ENCODE measurements at places on chromosomes 13 and 19. TPM values are rescaled to one million over a fixed set of nuclear protein-coding genes. Genes with fewer than 3 reads are reported as not detected.
A peak's percentile ranks its signal among the peaks of the same experiment; 100 is the strongest.

Gene CCDC122
- not detected for total RNA-seq

DNA sequence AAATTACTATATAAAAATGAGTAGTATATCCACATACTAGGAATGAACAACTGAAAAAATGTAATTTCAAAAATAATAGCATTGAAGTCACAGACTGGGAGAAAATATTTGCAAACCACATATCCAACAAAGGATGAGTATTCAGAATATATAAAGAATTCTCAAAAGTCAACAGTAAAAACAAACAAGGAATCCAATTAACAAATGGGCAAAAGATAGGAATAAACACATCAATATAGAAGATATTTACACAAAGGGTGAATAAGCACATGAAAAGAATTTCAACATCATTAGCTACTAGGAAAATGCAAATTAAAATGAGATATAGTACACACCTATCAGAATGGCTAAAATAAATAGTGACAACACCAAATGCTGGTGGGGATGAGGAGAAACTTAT is 37.0 kb downstream of the MYCBP2 start:
- DNase-seq: no peak

DNA sequence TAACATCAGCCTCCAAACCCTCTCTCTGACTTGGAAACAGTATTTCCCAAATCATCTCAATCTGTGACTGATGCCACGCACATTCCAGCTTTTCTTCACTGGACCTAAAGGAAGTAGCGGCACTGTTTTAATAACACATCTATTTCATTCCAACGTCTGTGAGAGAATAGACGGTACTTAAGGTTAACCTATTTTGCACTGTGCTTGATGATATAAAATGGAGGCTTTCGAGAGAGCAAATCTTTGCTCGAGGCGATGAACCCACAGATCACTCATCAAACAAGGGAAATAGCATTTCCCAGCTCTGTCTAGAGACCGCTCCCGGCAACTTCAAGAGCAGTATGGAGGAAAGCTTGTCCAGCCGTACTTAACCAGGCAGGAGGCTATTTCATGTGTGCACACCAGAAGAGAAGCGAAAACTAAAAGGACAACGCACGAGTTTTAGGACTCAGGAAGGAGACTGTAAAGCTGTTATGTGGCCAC is 2.9 kb downstream of the UBL3 start:
- DNase-seq: peak; percentile 22

Gene S1PR2
- 14.8 TPM for total RNA-seq

Gene ERICH6B
- total RNA-seq: not detected

- peak; percentile 58 for DNase-seq
Observed at GRCh38 chr19:7917267-7918061, 2.7 kb upstream of the SNAPC2 start.

GRCh38 chr19:11261431-11261970 is 823 bp downstream of the DOCK6 start:
- DNase-seq: no peak

Gene PRRG2
- 1.4 TPM for total RNA-seq

GRCh38 chr13:49314344-49314882 is 66.7 kb downstream of the CDADC1 start:
- no peak for DNase-seq

GRCh38 chr13:27388241-27388640 is 36.2 kb upstream of the GTF3A start:
- DNase-seq: no peak

DNA sequence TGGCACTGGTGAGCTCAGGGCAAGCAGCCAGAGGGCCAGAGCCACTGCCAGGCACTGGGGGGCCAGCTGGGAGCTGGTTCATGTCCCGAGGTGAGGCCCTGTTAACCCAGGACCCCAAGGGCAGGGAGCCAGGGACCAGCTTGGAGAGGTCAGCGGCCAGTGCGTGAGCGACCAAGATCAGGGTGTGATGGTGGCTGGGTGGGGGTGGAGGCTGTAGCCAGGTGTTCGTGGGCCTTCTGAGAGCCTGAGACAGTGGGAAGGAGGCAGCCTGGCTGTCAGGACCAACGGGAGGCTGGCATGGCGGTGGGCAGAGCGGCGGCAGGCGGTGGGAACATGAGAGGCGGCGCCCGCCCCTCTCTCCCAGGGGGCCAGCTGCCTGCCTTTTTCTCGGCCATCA is 8.1 kb upstream of the KPTN start:
- DNase-seq: no peak

Gene CDX2
- total RNA-seq: not detected

DNA sequence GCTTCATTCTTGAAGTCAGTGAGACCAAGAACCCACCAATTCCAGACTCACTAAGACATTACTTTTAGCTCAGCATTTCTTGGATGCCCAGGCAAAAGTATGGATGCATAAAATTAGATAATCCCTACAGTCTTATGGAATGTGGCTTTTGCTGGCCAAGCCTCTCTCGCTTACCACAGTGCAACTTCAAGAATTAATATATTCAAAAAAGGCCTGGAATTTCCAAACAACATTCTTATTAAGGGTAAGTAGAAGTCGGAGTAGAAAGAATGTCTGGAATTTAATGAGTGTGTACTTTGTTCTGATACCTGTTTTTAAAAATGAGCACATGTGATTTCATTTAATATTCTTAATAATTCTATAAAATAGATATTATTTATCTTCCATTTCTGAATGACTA is 302.4 kb upstream of the TMTC4 start:
- no peak for DNase-seq

Gene TRIM13
- 24.0 TPM for total RNA-seq

Gene SLC25A41
- not detected for total RNA-seq

DNA sequence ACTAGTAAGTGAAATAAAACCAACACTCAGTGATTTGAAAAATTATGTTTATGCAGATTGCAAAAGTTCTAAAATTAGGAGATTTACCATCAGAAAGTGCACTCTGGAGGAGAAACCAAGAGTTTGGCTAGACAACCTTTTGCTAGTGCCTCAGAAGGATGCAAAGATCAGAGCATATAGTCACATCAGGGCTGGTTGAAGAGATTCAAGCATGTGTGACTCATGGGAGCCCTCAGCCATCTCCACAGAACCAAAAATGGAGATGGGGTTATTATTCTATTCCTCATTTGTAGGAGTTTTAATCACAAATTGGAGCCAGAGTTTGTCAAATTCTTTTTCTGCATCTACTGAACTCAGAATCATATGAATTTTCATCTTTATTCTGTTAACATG is 32.9 kb upstream of the OXGR1 start:
- no peak for DNase-seq

Gene NCAN
- not detected for total RNA-seq

GRCh38 chr13:81446441-81446840 is 1105.5 kb upstream of the SPRY2 start:
- no peak for DNase-seq

GRCh38 chr19:9565900-9566705 is 18.2 kb downstream of the ZNF121 start:
- no peak for DNase-seq

DNA sequence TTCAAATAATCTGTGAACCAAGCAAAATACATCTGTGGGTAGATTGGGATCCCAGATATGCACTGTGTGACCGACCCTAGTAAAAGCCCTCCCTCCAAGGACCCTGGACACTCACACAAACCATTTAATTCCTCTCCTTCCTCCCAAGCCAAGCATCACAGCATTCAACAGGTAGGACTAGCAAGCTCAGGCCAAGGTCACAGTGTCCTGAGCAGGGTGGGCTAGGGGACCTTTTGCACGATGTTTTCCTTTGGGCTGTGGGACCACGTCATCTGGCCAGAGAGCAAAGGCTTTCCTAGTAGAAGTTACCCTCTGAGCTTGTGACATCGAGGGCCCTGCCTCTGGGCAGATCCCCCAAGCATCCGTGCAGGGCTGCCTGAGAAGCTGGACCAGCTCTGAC is 297.6 kb upstream of the ZNF507 start:
- no peak for DNase-seq

DNA sequence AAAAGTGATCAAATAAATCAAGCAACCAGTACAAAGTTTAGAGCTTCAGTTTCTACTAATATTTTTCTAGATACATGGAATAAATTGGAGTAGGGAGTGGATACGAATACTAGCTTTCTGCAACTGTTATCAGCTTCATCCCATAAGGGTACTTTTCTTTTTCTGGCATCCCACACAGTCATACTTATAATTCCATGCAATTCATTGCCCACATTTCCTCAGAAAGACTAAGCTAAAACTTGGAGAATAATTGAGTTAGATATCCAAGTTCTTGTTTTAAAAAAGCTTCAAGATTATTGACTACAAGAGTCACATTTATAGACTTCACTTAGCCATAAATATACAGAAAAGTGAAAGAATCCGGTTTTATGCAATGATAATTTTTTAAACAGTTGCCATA is 186.9 kb downstream of the OLFM4 start:
- DNase-seq: no peak

DNA sequence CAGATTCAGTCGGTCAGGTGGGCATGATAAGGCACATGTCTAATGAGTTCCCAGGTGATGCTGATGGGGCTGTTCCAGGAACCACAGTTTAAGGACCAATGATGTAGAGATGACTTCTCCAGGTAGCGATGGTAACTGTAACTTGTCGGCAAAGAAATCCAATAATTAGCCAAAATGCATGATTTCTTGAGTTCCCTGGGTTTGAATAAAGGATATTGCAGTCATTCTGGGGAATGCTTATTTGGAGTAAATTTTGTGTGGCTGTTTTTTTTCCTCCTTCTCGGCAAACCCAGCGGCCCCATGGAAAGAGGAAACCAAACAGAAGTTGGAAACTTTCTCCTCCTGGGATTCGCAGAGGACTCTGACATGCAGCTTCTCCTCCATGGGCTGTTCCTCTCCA is at the start of gene OR7C2:
TSS of gene OR7C2 (plus strand) at position 301 of the 400 bp plus-strand sequence. CDS start at position 301, 0 bp downstream.
- no peak for DNase-seq

- no peak for DNase-seq
Observed at GRCh38 chr19:18574691-18575291, 3.1 kb downstream of the UBA52 start.

DNA sequence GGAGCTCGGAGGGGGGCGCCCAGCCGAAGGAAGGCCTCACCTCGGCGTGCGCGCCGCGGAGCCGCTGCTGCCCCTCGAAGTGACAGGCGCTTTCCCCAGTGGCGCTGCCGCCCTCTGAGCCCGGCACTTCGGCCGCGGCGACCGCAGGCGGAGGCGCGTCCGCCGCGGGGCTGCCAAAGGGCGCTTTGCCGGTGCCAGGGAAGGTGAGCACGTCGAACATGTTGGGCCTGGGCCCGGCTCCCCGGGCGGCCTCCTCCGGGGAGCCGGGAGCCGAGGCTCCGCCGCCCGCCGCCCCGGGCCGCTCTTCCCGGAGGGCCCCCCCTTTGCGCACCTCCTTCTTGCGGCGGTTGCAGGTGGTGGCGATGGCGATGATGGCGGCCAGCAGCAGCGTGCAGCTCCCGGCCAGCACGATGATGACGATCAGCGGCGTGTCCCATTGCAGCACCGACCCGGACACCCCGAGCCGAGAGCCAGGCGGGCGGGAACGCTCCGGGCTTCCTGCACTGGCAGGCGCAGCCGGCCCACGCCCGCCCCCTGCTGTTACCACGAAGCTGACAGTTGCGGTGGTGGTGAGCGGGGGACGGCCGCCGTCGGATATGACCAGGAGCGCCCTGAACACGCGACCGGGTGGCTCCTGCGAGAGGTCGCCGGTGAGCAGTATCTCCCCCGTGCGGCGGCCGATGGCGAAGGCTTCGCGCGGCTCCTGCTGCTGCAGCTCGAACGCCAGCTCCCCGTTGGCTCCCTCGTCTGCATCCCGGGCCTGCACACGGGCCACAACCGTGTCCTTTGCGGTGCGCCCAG is 2.5 kb downstream of the PCDH8 start:
- peak; percentile 11 for DNase-seq

DNA sequence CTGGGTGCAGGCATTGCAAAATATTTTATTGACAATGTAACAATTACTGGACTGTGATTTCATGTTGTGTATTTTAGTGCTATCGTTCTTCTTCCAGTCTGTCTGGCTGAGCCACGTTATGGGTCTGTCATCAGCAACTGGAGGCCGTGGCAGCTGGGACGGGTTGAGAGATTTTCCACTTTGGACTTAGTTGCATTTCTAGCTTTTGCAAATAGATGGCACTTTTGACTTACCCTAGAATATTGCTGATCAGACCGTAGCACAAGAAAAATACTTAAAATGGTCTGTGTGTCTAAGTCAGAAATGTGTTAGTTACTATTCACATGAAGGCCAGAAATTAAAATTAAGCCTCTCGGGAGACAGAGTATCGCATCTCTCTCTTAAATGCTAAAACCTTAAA is 211.1 kb downstream of the TEX29 start:
- DNase-seq: no peak

DNA sequence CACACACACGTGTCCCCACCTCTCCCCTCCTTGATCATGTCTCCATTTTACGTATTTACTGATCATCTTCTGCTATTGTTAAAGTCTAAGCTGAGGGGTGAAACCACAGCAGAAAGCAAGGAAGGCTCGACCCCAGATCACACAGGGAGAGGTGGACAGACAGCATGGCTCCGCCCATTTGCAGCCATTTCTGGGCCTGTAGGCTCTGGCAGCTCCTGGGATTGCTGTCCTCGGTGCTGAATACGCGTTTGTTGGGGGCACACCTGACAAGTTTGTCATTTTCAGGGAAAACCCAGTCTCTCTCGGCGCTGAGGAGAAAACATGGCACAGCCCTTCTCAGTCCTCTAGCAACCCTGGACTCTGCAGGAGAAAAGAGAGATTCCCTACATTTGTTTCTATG is 8.0 kb downstream of the TMEM86B start:
- DNase-seq: no peak

GRCh38 chr19:21233691-21234090 is 91.9 kb downstream of the ZNF431 start:
- no peak for DNase-seq

Gene IQCN
- total RNA-seq: 7.6 TPM

Gene ZNF358
- 7.1 TPM for total RNA-seq

Gene COMP
- not detected for total RNA-seq

GRCh38 chr19:46514589-46515289 is 19.1 kb upstream of the PNMA8B start:
- no peak for DNase-seq

DNA sequence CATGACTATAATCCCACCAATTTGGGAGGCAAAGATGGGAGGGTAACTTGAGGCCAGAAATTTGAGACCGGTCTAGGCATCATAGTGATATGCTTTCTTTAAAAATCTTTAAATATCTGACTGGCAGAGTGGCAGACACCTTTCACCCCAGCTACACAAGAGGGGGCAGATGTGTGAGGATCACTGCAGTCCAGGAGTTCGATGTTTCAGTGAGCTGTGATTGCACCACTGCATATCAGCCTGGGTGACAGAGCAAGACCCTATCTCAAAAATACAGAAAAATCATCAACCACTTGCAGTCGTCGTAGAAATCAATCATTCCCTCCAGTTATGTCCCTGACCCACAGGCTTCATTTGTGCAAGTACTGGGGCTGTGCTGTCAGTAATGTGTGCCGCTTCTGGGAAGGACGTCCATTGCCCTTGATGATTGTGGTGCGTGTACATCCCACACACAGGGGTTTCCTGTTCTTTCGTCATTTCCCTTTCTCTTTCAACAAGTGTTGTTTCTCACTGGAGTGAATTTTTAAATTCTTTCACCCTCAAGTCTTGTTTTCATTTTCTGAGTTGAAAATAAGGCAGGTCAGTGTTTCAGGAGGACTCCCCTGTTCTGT is 1.4 kb downstream of the LGALS14 start:
- no peak for DNase-seq

- no peak for DNase-seq
Observed at GRCh38 chr13:73757481-73758233, 376.5 kb downstream of the KLF12 start.

Data from CD8-positive, alpha-beta T cell (primary cell).